ENCODE measurements at places on chromosomes 3 and 15.

- peak; percentile 91 for DNase-seq
Measured at GRCh38 chr15:48703544-48703943, 58.0 kb upstream of the FBN1 start.

GRCh38 chr15:96123028-96123400 is 207.5 kb upstream of the NR2F2 start:
- DNase-seq, result no peak

- no peak for DNase-seq
Measured at GRCh38 chr3:147222291-147222690, 184.1 kb downstream of the ZIC4 start.

GRCh38 chr3:169454823-169455222 is 208.7 kb downstream of the MECOM start:
- peak; percentile 70 for DNase-seq

DNA sequence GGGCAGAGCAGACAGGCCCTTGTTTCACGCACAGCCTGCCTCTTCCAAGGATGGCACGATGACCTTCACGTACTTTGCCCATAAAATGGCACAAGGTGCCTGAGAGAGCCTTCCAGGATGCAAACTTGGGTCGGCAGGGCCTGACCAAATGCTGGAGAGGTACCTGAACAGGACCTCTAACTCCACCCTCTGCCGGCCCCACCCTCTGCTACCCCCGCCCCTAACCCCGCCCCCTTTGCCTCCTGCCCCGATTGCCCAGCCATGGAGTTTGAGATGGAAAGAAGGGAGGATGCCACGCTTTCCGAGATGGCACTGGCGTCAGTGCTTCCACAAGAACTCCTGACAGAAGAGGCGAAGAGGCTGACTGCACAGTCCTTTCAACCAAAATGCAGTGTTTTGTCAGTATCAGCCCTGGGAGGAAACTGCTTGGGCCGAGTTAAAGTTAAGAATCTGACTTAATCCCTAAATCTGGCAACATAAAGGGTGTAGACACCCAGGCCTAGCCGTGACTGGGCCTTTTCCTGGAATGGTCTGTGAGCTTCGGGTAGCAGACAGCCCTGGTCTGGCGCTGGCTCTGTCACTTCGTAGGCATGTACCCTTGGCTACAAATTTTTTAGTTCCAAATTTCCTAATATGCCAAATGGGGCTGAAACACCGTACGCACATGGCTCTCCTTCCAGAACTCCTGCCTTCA is 230.3 kb upstream of the RGMA start:
- no peak for DNase-seq

DNA sequence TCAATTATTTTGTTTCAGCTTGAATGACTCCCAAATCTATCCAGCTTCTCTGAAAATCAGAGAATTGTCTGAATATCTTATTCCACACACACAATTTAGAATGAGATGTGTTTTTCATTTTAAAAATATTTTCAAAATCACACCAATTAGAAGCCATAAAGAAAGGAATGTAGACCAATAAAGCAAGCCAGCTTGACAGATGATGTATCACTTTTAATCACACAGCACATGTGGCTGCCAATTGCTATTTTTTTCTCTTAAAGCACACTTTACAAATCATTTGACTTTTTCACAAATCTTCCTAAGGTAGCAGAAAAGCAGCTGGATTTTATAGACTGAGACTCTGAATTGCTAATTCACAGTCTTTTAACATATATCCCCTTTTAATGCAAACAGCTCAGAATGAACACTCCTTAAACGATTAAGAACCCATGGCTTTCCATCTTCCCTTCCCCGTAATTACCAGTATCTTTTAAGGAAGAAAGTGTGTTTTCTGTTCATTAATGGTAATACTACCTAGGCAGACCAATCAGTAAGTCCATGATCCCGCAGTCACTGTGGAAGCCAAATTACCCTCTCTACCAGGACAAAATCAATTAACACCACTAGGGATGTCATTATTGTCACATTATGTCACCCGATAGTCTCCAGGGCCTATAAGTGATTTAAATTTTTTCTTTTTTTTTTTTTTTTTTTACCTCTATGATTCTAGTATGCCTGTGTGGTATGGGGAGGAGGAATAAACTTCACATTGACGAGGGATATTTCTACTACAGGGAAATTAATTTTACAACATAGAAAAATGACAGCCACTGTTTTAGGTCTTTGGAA is 250.0 kb upstream of the VEPH1 start:
- peak; percentile 76 for DNase-seq

- no peak for DNase-seq
Measured at GRCh38 chr3:29004885-29005599, 275.8 kb upstream of the RBMS3 start.

- DNase-seq, result no peak
Measured at GRCh38 chr3:89434621-89435380, 327.4 kb downstream of the EPHA3 start.

- no peak for DNase-seq
Measured at GRCh38 chr3:88784925-88785324, 322.5 kb upstream of the EPHA3 start.

- no peak for DNase-seq
Measured at GRCh38 chr15:48986240-48986639, 22.5 kb upstream of the SHC4 start.

- no peak for DNase-seq
Measured at GRCh38 chr3:58999134-58999773, 50.6 kb downstream of the CFAP20DC start.

- peak; percentile 43 for DNase-seq
Measured at GRCh38 chr3:111890051-111890580, 31.1 kb downstream of the PHLDB2 start.

GRCh38 chr3:154745929-154746328 is 315.9 kb upstream of the GPR149 start:
- DNase-seq, result no peak

DNA sequence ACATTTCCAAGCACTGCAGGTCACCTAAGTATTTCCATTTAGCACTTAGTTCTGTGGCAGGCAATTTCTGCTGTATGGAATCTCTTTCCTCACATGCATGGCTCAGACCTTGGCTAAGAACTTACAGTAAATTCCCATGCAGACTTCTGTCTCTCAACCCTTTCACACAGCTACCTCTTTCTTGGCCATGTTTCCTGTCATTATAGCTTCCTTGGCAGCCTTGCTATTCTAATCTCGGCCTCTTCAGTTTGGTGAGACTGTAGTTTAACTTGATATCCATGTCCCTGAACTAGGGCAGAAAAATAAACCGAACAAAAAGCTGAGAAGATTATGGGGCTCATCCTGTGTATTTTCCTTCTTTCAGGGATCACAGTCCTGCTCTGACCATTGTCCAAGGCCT is 96.0 kb downstream of the SPATA16 start:
- no peak for DNase-seq

DNA sequence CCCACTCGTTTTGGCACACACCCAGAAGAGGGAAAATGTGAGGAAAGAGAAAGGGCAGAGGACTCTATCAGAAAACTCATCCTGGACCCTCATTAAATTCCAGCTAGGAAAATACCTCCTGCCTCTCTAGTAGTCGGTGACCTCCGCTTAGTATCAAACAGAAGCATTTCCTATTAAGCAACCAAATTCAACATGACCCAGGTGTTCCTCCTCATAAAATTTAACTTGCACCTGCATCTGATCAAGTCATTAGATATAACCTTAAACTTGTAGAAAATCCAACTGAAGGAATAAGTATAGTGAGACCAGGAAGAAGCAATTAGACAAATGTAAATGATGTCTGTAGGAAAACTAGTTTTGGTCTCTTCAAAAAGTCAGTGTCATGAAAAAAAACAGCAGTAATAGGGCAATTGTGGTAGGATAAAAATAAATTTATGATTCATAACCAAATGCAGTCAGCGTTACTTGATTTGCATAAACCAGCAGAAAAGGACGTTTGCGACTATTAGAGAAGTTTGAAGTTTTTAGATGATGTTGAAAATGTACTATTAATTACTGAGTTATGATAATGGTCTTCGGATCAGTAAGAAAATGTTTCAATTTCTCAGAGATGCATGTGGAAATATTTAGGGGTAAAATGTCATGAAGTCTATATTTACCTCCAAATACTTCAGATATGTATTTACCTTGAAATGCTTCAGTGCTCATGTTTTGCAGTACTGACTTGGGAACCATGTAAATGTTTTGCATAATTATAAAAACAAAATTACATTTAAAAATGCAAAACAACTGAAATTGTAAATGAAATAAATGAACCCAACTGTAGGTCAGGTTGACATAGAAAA is 44.6 kb downstream of the LDHAL6B start:
- no peak for DNase-seq

DNA sequence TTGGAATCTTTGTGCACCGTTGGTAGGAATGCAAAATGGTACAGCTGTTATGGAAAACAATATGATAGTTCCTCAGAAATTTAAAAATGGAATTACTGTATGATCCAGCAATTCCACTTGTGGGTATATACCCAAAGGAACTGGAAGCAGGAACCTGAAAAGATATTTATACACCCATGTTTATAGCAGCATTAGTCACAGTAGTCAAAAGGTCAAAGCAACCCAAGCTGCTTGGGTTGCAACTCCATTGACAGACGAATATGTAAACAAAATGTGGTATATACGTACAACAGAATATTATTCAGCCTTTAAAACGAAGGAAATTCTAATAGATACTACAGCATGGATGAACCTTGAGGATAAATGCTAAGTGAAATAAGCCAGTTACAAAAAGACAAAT is 35.0 kb upstream of the CAPN3 start:
- DNase-seq, result peak; percentile 39

DNA sequence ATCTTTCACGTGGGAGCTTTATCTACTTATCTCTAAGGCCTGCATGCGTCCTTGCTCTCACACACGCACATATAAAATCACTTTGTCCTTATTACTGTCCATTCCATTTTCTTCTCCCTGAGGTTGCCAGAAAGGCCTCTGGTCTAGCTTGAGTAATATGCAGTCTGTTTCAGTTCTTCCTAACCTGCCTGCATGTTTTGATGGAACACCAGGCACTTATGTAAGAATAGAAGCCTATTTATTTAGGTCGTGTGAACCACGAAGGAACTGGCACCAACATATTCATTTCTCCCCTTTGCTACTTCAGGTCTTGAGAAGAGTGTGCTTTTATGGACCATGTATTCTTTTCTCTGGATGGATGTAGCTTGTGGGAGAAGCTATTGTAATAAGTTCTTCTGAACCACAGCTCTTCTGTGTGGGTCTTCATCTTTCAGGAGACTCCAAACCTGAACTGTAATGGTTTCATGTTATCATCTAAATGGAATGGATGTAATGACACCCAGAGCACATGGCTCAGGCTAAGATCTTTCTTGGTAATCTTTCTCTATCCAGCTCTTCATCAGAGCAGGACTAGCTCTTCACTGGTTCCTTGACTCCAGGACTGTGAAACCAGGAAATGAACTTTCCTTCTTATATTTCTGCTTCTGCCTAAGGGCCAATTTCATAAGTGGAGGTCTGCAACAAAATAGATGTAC is 53.8 kb downstream of the UBE2E2 start:
- DNase-seq, result peak; percentile 29

Measured in EH (cell line).